Activated naive CD4-positive, alpha-beta T cell treated with anti-CD3 and anti-CD28 coated beads, Interleukin-2, amount 50 U/mL, for 72 hours (primary cell): ENCODE measurements at places on chromosomes 1 and 21.

- DNase-seq: no peak
Measured at GRCh38 chr1:231264642-231265041, 23.6 kb downstream of the GNPAT start.

DNA sequence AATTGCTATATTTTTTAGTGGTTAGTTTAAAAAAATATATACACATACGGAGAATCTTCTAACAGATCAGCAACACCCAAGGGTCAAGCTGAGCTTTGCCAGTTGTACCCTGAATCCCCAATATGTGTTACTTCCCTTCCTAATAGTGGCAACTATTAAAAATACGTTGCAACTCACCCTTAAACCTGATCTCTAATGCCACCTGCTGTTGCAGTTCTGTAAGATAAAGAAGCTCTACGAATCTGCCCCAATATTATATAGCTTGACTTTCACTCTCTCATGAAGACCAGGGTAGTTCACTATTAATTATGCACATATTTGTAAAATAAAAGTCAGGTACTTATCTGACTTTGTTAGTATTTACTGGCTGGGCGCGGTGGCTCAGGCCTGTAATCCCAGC is 58.4 kb downstream of the ASH1L start:
- DNase-seq: no peak

GRCh38 chr21:45542242-45542666 is at the start of gene SLC19A1:
Gene SLC19A1, minus strand, starts transcription at chr21:45542440. Its CDS starts 4,481 bp downstream, at chr21:45537959.
- DNase-seq: peak; percentile 85

DNA sequence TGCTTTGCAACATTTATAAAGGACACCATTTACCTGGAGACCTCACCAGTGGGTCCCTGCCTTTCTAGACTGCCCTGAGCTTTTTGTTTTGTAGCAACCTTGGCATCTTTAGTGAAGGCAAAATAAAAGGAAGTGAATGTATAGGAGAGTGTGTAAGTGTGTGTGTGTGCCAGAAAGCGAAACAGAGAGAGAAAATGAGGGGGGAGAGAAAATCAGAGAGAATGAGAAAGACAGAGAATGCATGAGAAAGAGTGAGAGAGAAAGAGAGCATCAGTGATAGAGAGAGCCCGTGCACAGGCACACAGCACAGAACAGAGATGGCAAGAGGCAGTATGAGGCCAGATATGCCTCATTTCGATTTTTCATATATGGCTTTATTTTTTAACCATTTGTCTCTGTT is 57.5 kb downstream of the HSD3B1 start:
- DNase-seq: no peak

DNA sequence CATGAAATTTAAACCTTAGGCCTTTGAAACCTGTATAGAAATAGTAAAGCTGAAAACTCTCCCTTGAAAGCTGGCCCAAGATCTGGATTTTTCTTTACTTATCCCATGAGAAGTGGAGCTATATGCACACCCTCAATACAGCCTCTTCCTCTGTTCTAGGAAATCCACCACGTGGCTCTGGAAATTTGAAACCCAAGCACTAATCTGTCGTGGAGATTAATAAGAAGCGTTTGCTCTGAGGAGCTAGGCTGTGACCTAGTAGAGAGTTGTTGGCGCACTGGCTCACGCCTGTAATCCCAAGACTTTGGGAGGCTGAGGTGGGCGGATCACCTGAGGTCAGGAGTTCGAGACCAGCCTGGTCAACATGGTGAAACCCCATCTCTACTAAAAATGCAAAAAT is 291.3 kb upstream of the PLXNA2 start:
- DNase-seq: no peak

DNA sequence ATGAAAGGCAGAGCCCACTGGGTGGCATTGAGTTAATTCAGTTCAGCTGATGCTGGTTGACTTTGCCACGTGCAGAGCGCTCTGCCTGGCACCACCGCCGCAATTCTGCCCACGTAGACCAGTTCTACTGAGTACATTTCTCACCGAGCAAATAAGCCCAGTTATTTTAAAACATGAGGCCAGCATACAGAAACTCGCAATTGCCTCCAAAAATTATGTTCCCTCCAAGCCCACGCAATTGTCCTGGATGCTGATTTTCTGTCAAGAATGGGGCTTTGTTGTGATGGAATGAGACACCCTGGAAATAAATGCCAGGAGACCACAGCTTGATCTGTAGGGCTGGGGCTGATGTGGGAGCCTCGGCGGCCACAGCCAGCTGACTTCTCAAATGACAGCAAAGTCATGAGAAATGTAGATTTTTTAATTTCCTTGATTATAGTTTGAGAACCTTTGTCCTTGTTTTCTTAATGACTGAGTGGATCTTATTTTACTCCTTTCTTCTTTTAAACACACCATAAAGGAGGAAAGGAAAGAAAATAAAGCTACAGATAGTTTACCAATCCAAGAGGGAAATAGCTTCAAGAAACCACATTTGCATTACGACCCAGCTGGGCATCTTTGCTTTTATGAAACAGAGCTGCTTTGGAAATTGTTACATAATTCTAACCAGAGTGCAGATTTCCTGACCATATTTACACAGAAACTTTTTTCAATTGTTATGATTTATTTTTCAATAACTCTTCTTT is 11.6 kb upstream of the PARP1 start:
- no peak for DNase-seq

- DNase-seq: peak; percentile 71
Measured at GRCh38 chr1:225881081-225881958, 860 bp downstream of the TMEM63A start.

DNA sequence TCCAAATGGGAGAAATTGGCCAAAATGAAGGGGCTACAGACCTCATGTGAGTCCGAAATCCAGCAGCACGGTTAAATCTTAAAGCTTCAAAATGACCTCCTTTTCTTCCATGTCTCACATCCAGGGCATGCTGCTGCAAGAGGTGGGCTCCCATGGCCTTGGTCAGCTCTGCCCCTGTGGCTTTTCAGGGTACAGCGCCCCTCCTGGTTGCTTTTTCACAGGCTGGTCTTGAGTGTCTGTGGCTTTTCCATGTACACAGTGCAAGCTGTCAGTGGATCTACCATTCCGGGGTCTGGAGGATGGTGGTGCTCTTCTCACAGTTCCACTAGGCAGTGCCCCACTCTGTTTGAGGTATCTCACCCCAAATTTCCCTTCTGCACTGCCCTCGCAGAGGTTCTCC is 78.7 kb downstream of the PRRX1 start:
- no peak for DNase-seq

GRCh38 chr1:10663678-10664035 is 132.8 kb downstream of the CASZ1 start:
- DNase-seq: no peak

GRCh38 chr1:125087691-125088090 is 3902.9 kb downstream of the SRGAP2C start:
- no peak for DNase-seq

DNA sequence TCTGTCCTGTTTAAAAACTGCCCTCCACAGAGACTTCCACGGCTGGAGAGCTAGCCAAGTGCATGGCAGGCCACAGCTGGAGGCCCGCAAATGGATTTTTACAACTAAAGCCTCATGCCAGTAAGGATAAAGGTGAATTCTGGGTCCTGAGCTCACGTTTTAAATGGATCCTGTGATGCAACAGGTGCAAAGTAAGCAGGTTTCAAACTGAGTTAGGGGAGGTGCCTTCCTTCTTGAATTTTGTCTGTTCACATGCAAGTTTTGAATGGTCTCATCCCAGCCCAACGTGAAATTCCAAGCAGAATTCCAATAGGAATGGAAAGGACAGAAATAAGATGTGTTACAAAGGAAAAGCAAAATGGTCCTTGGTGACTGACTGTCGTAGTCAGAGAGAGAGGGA is 36.2 kb upstream of the A3GALT2 start:
- DNase-seq: no peak

GRCh38 chr1:202579806-202580205 is 130.4 kb downstream of the SYT2 start:
- no peak for DNase-seq

GRCh38 chr1:153357076-153357852 is 390 bp upstream of the S100A9 start:
- DNase-seq: no peak

GRCh38 chr1:99570486-99571089 is 75.3 kb upstream of the PALMD start:
- DNase-seq: no peak

DNA sequence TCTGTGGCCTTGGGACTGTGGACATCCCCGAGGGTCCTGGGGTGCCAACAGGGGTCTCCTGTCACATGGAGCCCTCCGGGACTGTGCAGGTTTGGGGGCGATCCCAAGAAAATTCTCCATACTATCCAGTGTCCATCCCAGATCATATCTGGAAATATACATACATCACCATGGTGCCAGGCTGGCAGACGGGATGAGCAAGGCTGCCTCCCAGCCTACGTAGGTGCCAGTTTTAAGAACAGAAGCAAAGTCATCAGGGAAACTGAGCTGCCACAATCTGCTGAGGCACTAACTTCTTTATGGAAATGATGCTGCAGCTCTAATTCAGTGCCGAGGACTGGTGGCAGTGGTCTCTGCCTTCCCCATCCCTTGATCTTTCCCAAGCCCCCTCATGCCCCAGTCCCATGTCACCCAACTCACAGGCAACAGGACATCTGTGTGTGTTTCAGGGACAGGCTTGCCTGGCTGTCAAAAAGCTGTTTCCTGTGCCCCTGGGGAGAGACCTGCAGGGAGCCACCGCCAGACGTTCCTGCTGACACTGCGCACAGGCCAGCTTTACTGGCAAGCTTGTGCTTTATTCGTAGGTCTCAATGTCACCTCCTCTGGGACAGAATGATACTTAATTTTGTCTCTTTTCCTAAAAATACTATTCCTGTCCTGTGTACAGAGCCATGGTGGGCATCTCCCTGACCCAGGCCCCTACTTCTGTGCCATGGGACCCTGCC is 15.5 kb downstream of the TEX35 start:
- no peak for DNase-seq

GRCh38 chr1:91752324-91752723 is 133.6 kb downstream of the TGFBR3 start:
- no peak for DNase-seq

- peak; percentile 50 for DNase-seq
Measured at GRCh38 chr1:172745014-172745413, 86.1 kb downstream of the FASLG start.

DNA sequence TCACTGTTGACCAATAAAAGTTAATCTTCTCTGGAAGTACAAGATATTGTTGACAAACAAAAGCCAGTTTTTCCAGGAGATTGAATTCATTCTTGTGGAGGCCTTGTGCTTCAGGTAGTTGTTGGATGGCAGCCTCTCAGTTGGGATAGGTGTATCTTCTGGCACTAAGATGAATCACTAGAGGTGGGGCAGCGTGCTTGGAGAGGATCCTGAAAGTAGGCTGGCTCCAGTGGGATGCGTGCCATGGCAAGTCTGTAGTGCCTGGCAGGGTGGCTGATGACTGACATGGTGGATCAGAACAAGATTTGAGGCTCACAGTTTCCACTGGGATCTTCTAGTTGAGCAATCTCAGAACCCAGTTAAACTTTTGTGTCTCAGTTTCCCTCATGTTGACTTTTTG is 2.4 kb downstream of the VPS13D start:
- DNase-seq: no peak

GRCh38 chr1:19059773-19060172 is 103.3 kb upstream of the IFFO2 start:
- no peak for DNase-seq

GRCh38 chr1:96721053-96721415 is 550 bp upstream of the PTBP2 start:
- no peak for DNase-seq
